M059J (cell line): ENCODE measurements at places on chromosomes 1 and 21. TPM values are rescaled to one million over a fixed set of nuclear protein-coding genes. Genes with fewer than 3 reads are reported as not detected.

The SPRR5 gene
- not detected in 2 replicates for total RNA-seq

- DNase-seq: no peak
These were observed 33.0 kb downstream of the LAMC2 start for GRCh38 chr1:183218971-183219615.

The NPR1 gene
- not detected in 2 replicates for total RNA-seq

- DNase-seq: no peak
These were observed 159.4 kb upstream of the ATP1B1 start for GRCh38 chr1:168947041-168947440.

The PLEKHN1 gene
- total RNA-seq: 2.4 and 4.5 TPM in 2 replicates

The CCDC185 gene
- not detected in 2 replicates for total RNA-seq

- no peak for DNase-seq
These were observed 98.8 kb upstream of the SSX2IP start for GRCh38 chr1:84789014-84789413.

- peak; percentile 36 for DNase-seq
These were observed 23.3 kb downstream of the CYP2J2 start for GRCh38 chr1:59903141-59903754.

DNA sequence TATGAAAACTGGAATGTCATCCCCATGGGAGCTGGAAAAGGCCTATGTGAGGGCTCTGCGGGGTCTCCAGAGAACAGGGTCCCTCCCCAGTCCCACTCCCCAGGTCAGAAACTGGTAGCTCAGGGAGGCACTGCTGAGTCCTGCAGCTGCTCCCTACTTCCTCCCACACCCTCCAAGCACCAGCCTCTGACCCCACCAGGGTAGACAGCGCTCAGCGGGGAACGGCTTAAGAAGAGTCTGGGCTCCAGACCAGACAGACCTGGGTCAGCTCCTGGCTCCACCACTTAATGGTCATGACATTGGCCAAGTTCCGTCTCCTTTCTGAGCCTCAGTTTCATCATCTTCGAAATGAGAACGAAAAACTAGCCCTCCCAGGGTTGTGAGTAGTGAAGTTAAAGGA is 7.2 kb downstream of the LRP8 start:
- DNase-seq: no peak

The GPR137B gene
- total RNA-seq: 10.2 and 14.2 TPM in 2 replicates

- DNase-seq: no peak
These were observed 11.9 kb upstream of the COL18A1 start for GRCh38 chr21:45393021-45393420.

The SYF2 gene
- total RNA-seq: 53.2 and 56.7 TPM in 2 replicates

DNA sequence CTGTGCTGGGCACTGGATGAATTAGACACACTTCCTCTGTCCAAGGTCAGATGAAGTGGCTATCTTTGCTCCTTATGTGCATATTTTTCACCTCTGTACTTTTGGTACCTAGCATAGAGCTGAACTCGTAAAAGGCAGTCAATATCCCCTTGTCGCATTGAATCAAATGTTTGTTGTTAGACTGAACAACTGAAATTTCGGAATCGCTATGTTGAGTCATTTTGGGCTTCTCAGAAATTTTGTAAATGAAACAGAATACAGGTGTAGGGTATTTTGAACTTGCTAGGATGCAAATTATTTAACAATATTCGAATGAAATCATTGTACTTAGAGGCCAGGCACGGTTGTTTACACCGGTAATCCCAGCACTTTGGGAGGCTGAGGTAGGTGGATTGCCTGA is 48.0 kb downstream of the PDE4B start:
- no peak for DNase-seq

GRCh38 chr1:31748365-31748764 is 15.8 kb downstream of the ADGRB2 start:
- peak; percentile 51 for DNase-seq

The SH2D1B gene
- 0.05 and 0.71 TPM in 2 replicates for total RNA-seq

DNA sequence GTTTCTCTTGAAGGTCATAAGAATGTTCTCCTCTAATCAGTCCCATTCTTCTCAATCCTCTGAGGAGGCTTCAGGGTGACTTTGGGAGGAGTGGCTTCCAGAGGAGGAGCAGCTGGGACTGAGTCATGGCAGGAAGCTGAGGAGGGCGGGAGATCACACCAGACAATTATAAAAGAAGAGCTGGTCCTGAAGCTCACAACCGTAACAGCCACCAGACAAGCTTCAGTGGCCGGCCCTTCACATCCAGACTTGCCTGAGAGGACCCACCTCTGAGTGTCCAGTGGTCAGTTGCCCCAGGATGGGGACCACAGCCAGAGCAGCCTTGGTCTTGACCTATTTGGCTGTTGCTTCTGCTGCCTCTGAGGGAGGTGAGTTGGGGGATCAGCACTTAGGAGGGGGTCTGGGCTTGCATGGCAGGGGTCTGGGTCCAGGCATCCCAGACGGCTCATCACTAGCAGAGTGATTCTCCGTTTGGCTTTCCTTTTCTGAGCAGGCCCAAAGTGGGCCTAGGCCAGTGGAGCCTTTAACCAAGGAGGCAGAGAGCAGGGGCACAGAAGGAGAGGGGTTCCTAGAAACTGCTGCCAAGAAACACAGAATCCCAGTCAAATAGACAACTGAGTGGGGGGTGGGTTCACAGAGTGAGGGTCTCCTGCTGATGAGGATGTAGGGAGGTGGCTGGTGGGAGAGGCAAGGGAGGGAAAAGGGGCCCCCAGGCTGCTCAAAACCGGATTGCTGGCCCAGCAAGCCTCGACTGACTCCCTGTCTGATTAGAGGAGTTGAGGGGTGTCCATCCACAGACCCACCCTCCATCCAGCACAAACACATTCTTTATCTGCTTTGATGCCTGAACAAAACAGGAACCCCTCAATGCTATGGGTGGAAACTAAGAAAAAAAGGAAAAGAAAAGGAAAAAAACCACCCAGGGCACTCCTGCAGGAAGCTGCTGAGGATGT is at the start of gene ECM1:
Gene ECM1, plus strand, starts transcription at position 198 of the 953 bp plus-strand sequence. Its CDS starts 101 bp downstream, at position 299.
- DNase-seq: peak; percentile 87

The MYOM3 gene
- 0.02 and 0.32 TPM in 2 replicates for total RNA-seq

The WDR64 gene
- total RNA-seq: not detected in 2 replicates

The DCST1 gene
- total RNA-seq: not detected in 2 replicates

The PRKCZ gene
- 0.44 TPM in 1 of 2 replicates, not detected in the other for total RNA-seq

GRCh38 chr1:47474278-47475193 is 36.7 kb downstream of the FOXD2 start:
- DNase-seq: no peak

The PPM1J gene
- 1.3 and 1.5 TPM in 2 replicates for total RNA-seq

DNA sequence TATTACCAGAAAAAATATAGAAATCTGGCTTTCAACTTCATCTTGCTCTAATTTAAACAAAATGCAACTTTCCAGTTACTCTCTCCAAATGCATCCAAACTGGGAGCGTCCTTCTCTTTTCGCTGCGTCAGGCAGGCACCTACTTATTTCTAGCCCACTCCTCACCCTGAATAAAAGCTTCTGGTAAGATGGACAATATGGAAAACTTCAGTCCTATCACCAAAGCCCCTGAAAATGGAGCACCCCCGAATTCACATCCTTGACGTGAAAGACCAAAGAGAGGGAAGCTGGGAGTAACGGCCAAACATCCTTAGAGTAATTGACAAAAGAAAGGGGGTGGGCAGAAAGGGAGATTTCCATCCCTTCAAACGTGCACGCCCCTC is 5.5 kb upstream of the PROX1 start:
- no peak for DNase-seq

The ACTA1 gene
- total RNA-seq: not detected in 2 replicates

DNA sequence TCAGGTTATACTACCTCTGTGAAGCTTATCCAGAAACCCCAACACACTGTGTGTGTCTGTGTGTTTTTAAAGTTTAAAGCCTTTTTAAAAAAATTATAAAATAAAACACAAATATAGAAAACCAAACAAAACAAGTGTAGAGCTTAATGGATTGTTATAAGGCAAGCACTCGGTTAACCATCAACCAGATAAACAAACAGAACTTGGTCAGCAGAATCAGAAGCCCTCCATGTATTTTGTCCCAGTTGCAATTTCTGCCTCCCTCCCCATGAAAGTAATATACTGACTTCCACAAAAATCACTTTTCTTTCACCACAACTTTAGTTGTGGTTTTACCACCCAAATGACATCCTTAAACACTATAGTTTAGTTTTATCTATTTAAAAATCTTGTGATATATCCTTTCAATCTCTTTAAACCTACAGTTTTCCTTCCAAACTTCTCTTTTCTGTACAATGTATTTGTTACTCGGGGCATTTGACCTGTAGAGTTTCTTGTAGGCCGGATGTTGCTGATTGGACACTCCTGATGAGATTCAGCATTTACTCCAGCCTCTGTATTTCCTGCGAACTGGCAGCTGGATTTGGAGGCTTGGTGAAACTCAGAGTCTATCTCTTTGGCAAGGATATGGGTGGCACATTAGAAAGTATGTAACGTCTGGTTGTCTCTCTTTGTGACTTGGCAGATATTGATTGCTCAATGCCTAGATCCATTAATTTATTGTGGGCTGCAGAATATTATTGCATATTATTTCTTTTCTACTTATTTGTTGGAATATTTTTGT is 8.6 kb downstream of the PAPPA2 start:
- no peak for DNase-seq

DNA sequence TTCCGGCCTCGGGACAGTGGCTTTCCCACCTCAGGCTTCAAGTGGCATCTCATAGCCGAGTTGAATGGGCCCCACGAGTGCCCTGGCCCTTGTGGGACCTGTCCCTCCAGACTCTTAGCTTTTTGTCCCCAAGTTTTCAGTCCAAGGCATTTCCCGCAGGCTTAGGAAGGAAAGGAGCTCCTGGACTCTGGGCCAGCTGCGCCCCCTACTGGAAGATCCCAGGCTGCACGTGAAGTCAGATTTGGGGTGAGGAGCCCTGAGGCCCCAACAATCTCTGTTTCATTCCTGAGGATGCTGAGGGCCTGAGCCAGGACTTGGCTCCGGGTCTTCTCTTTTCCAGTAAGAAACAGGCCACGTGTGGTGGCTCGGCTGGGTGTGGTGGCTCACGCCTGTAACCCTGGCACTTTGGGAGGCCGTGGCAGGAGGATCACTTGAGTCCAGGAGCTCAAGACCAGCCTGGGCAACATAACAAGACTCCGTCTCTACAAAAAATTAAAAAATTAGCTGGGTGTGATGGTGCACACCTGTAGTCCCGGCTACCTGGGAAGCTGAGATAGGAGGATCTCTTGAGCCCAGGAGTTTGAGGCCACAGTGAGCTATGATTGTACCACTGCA is 67.4 kb downstream of the ARHGEF10L start:
- peak; percentile 72 for DNase-seq

DNA sequence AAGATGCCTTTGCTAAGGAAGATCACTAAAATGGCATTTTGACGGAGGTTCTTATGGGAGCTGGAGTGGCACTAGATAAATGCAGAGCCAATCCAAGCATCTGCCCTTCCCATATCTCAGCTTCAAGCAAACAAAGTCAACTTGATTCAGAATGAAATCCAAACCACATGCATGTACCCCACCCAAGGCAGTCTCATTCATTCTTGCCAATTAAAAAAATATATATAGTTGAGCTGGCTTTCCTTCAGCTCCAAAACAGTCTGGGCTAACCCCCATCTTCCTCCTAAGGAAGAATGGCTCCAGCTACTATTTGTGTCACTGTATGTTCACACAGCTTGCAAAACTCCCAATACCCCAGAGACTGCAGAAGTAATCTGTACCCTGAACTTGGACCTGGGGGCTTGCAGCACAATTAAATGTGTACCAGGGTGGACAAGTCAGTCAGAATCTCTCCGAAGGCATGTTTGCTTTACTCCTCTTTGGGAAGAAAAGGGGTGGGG is 35.4 kb downstream of the GPR3 start:
- DNase-seq: no peak

GRCh38 chr1:213266983-213267772 is 216.1 kb downstream of the RPS6KC1 start:
- DNase-seq: peak; percentile 14

DNA sequence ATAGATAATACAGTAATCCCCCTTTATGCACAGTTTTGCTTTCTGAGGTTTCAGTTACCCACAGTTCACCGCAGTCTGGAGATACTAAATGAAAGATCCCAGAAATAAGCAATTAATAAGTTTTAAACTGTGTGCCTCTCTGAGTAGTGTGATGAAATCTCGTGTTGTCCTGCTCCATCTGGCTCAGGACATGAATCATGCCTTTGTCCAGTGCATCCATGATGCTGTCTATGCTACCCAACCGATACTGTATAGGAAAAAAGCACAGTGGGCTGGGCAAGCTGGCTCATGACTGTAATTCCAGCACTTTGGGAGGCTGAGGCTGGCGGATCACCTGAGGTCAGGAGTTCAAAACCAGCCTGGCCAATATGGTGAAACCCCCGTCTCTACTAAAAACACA is 85.0 kb upstream of the SLC2A1 start:
- DNase-seq: no peak

The FLG2 gene
- not detected in 2 replicates for total RNA-seq

The SAMD13 gene
- total RNA-seq: 0.20 and 2.3 TPM in 2 replicates

GRCh38 chr1:67773462-67773861 is 59.8 kb downstream of the GNG12 start:
- DNase-seq: peak; percentile 58

The ETV3L gene
- not detected in 2 replicates for total RNA-seq

The SH2D2A gene
- 0.71 TPM in 1 of 2 replicates, not detected in the other for total RNA-seq

GRCh38 chr1:186828611-186829454 is at the start of gene PLA2G4A:
Gene PLA2G4A, plus strand, starts transcription at chr1:186828949. Its CDS starts 25,406 bp downstream, at chr1:186854355.
- peak; percentile 73 for DNase-seq

DNA sequence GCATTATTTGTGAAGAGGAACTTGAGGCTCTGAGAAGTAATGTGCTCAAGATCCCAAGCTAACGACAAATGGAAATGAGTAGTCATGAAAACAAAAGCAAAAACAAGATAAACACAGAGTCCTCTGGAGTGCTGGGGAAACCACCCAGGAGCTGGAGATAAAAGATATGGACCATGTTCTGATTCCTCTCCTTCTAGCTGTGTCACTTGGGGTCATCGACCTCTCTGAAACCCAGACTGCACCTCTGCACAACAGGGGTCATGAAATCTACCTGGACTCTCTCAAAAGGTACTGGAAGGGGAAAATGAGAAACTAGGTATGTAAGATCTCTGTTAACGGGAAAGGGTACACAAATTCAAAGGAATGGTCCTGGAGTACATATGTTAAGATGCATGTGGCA is 6.5 kb downstream of the PGLYRP4 start:
- DNase-seq: no peak

DNA sequence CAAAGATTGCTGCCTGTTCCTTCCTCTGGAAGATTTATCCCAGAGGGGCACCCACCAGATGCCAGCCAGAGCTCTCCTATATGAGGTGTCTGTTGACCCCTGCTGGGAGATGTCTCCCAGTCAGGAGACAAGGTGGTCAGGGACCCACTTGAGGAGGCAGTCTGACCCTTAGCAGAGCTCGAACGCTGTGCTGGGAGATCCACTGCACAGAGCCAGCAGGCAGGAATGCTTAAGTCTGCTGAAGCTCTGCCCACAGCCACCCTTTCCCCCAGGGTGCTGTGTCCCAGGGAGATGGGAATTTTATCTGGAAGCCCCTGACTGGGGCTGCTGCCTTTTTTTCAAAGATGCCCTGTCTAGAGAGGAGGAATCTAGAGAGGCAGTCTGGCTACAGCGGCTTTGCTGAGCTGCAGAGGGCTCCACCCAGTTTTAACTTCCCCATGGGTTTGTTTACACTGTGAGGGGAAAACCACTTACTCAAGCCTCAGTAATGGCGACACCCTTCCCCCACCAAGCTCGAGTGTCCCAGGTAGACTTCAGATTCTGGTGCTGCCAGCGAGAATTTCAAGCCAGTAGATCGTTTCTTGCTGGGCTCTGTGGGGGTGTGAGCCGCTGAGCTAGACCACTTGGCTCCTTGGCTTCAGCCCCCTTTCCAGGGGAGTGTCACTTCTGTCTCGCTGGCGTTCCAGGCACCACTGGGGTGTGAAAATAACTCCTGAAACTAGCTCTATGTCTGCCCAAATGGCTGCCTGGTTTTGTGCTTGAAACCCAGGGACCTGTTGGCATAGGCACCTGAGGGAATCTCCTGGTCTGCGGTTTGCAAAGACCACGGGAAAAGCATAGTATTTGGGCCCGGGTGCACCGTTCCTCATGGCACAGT is 51.1 kb upstream of the PDC start:
- DNase-seq: peak; percentile 75

GRCh38 chr1:3939242-3940080 is 39.4 kb upstream of the C1orf174 start:
- no peak for DNase-seq
